Fibroblast of the aortic adventitia (primary cell): ENCODE measurements at places on chromosomes 7 and 10. TPM values are rescaled to one million over a fixed set of nuclear protein-coding genes. Genes with fewer than 3 reads are reported as not detected.

The SMO gene
- total RNA-seq = 4.2 and 24.1 TPM in 2 replicates

The CPA4 gene
- 7.7 and 29.6 TPM in 2 replicates for total RNA-seq

The RAB18 gene
- total RNA-seq = 48.5 and 114 TPM in 2 replicates

The PLXNA4 gene
- total RNA-seq = 3.0 and 5.5 TPM in 2 replicates

The GALNT17 gene
- total RNA-seq = 0.18 TPM in 1 of 2 replicates, not detected in the other
